ENCODE measurements at places on chromosomes 13 and 19.

DNA sequence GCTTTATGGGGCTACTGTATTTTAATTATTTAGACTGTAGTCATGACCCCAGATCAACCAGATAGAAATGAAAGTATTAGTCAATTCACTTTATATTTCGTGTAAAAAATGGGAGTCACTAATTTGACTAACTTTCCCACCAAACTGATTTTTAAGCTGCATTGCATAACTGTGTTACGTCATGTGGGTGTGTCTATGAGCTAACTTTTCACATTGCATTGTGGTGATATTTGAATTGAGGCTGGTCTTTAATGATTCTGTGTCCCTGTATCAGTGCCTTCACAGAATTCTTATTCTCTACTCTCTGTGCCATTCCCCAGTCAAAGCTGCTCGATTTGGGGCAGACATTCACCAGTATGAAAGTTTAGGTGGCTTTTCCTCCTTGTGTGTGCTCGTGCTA lies 172.7 kb upstream of the MAB21L1 start:
- DNase-seq = no peak

- no peak for DNase-seq
Measured at GRCh38 chr13:75418997-75419396, 63.0 kb downstream of the TBC1D4 start.

DNA sequence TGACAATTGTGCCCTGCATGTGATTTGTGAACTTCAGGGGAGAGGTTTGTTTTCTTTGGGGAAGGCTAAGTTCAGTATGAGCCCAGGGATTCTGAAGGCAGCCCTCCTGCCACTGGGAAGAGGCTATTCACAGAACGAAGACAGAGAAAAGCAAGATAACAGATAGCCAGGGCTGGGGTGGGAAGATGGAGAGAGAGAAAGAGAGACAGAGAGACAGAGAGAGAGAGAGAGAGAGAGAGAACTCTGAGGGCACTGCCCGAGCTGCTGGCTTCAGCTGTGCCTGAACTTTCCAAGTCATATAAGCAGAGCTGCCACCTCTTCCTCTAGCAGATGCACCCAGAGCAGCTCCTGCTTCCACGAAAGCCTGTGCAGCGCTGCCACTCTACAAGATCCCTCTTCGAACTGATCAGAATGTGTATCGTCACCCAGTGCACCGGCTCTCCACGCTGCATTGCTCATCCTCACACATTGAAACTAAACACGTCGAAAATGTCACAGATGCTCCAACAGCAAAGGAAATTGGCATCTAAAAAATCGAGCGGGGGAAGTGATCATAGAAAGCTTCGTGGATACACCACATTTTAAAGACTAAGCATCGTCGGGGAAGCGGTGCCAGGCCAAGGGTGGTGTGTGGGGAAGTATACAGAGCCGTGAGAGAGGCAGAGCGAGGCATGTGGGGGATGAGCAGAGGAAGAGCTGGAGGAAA lies 81.8 kb upstream of the SIAH3 start:
- no peak for DNase-seq

- no peak for DNase-seq
Measured at GRCh38 chr13:32969516-32969941, 46.7 kb upstream of the KL start.

- no peak for DNase-seq
Measured at GRCh38 chr19:40370997-40371801, 18.8 kb downstream of the HIPK4 start.

All from COLO829 (cell line).